ENCODE measurements at places on chromosomes 7 and 10. TPM values are rescaled to one million over a fixed set of nuclear protein-coding genes. Genes with fewer than 3 reads are reported as not detected.

DNA sequence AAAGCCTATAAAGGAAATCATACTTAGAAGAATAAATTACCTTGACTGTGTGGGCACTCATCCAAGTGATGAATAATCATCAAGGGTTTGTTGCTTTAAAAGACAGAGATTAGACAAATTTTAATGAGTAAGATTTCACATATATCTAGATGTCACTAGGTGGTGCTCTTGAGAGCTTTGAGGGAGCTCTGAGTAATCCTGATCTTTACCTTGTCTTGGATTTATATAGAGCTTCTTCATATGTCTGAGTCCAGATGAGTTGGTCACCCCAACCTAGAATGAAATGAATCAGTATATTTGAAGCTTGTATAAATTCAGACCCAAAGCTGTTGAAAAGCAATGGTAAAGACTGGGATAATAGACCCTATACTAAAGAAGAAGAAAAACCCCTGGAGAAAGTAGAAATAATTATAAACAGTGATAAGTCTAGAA, 3.7 kb downstream of the AGR2 start:
- no peak overlapping the region for H3K27ac ChIP-seq
- no peak overlapping the region for H3K4me3 ChIP-seq
- no peaks in the 10 kb centered on the region for H3K27me3 ChIP-seq
- DNase-seq: no peak
- peaks cover 18% of the 10 kb centered on the region for H3K4me1 ChIP-seq
- no peaks in the 10 kb centered on the region for H3K36me3 ChIP-seq

HTR7 gene
- 11.2 TPM for total RNA-seq

- no peak for DNase-seq
- H3K4me1 ChIP-seq: peaks cover 10% of the 10 kb centered on the region
- peaks cover 47% of the 10 kb centered on the region for H3K27me3 ChIP-seq
Measured at GRCh38 chr7:95594185-95594584, 2.1 kb downstream of the PDK4 start.

- no peaks in the 10 kb centered on the region for H3K36me3 ChIP-seq
- H3K4me1 ChIP-seq: no peaks in the 10 kb centered on the region
- no peak for DNase-seq
- no peak overlapping the region for H3K27ac ChIP-seq
- H3K4me3 ChIP-seq: no peak overlapping the region
Measured at GRCh38 chr7:119802147-119802546, 470.8 kb upstream of the KCND2 start.

- peak; percentile 25 for DNase-seq
- no peaks in the 10 kb centered on the region for H3K27me3 ChIP-seq
- no peak overlapping the region for H3K4me3 ChIP-seq
- H3K4me1 ChIP-seq: peaks cover 7% of the 10 kb centered on the region
Measured at GRCh38 chr10:14153570-14154055, 177.1 kb downstream of the FRMD4A start.

GRCh38 chr10:97454330-97455036, 8.5 kb downstream of the ZDHHC16 start:
- H3K4me1 ChIP-seq: no peaks in the 10 kb centered on the region
- H3K27me3 ChIP-seq: no peaks in the 10 kb centered on the region
- no peak overlapping the region for H3K4me3 ChIP-seq
- H3K27ac ChIP-seq: peak overlapping the region; percentile 53
- no peak for DNase-seq
- H3K36me3 ChIP-seq: peaks cover 59% of the 10 kb centered on the region

LRGUK gene
- 3.0 TPM for total RNA-seq

DNA sequence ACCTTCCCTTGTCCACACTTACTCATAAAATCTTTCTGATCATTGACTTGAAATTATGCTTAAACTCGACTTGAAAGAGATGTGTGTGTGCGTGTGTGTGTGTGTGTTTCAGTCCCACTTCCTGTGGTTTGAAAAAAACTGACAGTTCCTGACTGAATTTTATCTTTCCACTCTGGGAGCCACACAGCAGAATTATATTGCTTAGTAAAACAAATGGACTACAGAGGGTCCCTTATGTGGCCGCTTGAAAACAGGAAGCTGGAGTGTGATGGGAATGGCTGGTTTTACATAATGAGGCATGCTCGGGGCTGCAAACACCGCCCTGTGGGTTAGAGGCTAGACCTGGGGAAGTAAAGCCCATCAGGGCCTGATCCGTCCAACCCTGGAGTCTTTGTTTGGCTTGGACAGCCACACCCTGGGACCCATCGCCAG, 54.8 kb downstream of the LYZL1 start:
- no peak overlapping the region for H3K27ac ChIP-seq
- peaks cover 26% of the 10 kb centered on the region for H3K36me3 ChIP-seq
- H3K4me3 ChIP-seq: no peak overlapping the region
- peaks cover 28% of the 10 kb centered on the region for H3K4me1 ChIP-seq
- DNase-seq: no peak

DNA sequence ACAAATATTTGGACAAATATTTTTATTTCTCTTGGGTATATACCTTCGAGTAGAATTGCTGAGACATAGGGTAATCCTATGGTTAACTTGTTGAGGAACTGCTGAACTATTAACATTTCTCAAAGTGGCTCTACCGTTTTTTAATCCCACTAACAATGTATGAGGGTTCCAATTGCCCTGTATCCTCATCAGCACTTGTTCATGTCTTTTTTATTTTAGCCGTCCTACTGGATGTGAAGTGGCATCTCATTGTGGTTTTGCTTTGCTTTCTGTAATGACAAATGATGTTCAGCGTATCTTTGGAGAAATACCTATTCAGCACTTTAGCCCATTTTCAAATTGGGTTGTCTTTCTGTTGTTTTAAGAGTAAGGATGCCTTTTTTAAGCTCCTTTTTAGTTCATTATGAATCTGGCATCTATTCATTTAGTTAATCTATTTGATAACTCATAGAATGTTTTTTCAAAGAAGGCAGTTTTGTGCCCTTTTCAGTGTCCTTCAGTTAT, 40.0 kb downstream of the MCU start:
- no peaks in the 10 kb centered on the region for H3K27me3 ChIP-seq
- no peak overlapping the region for H3K4me3 ChIP-seq
- H3K27ac ChIP-seq: no peak overlapping the region
- H3K4me1 ChIP-seq: peaks cover 10% of the 10 kb centered on the region
- DNase-seq: no peak
- no peaks in the 10 kb centered on the region for H3K36me3 ChIP-seq

GRCh38 chr10:124679401-124679800, 64.8 kb downstream of the FAM53B start:
- peaks cover 2% of the 10 kb centered on the region for H3K4me1 ChIP-seq
- no peak overlapping the region for H3K27ac ChIP-seq
- no peak for DNase-seq
- no peaks in the 10 kb centered on the region for H3K27me3 ChIP-seq
- H3K36me3 ChIP-seq: peaks cover 22% of the 10 kb centered on the region

DNA sequence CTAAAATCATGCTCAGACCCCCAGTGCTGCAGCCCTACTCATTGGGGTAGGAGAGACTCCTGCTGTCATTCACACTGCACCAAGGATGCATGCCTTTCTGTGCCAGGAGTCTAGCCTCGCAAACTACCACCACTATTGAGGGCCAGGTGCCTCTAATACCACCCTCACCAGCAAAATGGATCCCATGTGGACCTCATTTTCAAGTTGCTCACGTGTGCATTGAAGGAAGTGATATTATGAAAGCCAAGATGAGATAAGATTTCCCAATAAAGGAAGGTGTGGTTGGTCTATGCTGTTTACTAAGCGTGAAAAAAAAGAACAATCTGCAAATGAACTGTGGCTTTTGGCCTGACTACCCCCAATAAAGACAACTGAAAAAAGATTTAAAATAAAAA, 7.2 kb upstream of the LAMTOR4 start:
- no peak overlapping the region for H3K4me3 ChIP-seq
- H3K27me3 ChIP-seq: peaks cover 17% of the 10 kb centered on the region
- H3K36me3 ChIP-seq: peaks cover 8% of the 10 kb centered on the region
- DNase-seq: no peak
- no peak overlapping the region for H3K27ac ChIP-seq

- H3K4me1 ChIP-seq: no peaks in the 10 kb centered on the region
- H3K36me3 ChIP-seq: no peaks in the 10 kb centered on the region
- no peaks in the 10 kb centered on the region for H3K27me3 ChIP-seq
Measured at GRCh38 chr7:81449105-81449504, 320.7 kb downstream of the HGF start.

Data from WTC11 (cell line).